ENCODE measurements at places on chromosomes 13 and 19. TPM values are rescaled to one million over a fixed set of nuclear protein-coding genes. Genes with fewer than 3 reads are reported as not detected.
A peak's percentile ranks its signal among the peaks of the same experiment; 100 is the strongest.

DNA sequence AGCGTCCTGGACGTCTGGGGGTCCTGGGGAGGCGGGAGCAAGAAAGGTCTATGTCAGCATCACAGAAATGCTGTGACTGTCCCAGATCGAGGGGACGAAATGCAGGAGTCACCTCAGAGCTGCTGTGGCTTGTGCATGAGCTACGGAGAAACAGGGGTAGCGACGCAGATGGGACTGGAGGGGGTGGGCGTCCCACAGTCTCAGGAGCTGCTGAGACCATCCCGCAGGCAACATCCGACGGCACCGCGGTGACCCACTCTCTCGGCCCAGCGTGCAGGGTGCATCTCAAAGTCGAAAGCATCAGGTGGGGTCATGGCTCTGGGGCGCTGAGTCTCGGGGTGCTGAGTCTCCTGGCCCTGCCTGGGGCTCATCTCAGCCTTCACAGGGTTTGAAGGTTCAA, 37.4 kb upstream of the C13orf46 start:
- no peak for DNase-seq

- peak; percentile 8 for DNase-seq
These were observed 550.1 kb downstream of the PCDH9 start for GRCh38 chr13:66680031-66680430.

GRCh38 chr19:282501-282900, 8.7 kb downstream of the PLPP2 start:
- no peak for DNase-seq

Gene NPAS1
- not detected for total RNA-seq

Gene C19orf38
- total RNA-seq, result 0.13 TPM

DNA sequence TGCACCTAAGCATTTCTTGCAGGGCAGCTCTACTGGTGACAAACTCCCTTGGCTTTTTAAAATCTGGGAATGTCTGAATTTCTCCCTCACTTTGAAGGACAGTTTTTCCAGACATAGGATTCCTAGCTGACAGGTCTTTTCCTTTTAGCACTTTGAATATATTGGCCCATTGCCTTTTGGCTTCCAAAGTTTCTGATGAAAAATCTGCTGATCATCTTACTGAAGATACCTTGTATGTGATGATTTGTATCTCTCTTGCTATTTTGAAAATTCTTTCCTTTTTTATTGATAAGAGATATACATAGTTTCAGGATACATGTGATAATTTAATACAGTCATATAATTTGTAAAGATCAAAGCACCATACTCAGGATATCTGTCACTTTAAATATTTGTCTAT, 211.1 kb downstream of the ZIC5 start:
- DNase-seq, result no peak

GRCh38 chr13:112675366-112675756, 14.5 kb upstream of the ATP11A start:
- DNase-seq, result no peak

DNA sequence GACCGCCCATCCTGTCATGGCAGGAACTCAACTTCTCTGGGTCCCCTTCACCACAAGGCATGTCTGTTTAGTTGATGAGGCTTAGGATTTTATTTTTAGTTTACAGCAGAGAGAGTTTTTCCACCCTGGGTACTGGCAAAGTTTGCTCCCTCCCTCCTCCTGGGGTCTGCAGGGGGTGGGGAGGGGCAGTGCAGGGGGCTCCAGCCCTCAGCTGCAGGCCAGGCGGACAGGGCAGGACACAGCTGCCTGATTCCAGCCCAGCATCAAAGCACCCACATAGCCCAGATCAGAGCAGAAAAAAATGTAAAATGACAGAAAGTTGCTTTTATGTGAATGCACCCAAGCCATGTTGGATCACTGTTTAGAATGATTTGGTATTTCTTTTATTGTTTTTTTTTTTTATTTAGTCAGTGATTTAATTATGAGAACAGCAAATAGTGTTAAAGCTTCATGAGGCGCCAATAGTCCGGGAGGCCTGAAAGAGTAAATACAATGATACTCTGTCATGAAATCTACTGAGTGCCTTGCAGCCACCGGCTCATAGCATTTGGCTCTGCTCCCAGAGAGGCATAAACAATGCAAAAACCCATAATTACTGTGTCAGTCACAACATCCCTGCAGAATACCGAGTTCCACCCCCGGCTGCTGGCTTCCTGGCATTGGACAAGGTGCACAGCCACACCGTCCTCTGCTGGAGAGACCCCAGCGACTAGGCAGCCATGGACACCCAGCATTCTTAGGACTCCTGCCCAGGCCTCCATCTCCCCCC, 923.5 kb downstream of the UQCRFS1 start:
- DNase-seq, result peak; percentile 38

Gene SPRYD7
- 3.2 TPM for total RNA-seq

Gene CGB1
- total RNA-seq, result not detected

GRCh38 chr13:45194081-45194939, 6.5 kb downstream of the KCTD4 start:
- peak; percentile 65 for DNase-seq

Gene PALM3
- not detected for total RNA-seq

DNA sequence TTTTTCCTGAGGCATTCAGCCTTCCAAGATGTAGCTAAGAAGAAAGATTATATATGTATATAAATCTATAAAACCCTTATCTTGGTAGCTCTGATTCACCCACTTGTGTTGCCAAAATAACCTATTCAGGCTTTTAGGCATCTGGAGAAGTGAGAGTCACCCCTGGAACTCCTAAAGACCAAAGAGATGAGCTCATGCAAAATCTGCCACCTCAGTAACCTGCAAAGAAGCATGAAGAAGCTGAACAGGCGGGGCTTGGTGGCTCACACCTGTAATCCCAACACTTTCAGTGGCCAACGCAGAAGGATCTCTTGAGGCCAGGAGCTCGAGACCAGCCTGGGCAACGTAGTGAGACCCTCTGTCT, 393.7 kb downstream of the FOXO1 start:
- no peak for DNase-seq

DNA sequence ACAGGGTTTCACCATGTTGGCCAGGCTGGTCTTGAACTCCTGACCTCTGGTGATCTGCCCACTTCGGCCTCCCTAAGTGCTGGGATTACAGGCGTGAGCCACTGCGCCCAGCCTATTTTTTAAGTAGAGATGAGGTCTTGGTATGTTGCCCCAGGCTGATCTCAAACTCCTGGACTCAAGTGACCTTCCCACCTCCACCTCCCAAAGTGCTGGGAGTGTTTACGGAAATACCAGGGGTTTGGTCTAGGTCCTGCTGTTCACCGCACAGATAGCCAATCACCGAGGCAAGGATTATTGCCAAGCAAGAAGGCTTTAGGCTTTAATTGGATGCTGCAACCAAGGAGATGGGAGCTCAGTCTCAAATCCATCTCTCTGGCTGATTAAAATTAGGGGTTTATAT, 11.6 kb downstream of the CLEC4G start:
- no peak for DNase-seq

Gene MBD3L2
- total RNA-seq, result not detected

DNA sequence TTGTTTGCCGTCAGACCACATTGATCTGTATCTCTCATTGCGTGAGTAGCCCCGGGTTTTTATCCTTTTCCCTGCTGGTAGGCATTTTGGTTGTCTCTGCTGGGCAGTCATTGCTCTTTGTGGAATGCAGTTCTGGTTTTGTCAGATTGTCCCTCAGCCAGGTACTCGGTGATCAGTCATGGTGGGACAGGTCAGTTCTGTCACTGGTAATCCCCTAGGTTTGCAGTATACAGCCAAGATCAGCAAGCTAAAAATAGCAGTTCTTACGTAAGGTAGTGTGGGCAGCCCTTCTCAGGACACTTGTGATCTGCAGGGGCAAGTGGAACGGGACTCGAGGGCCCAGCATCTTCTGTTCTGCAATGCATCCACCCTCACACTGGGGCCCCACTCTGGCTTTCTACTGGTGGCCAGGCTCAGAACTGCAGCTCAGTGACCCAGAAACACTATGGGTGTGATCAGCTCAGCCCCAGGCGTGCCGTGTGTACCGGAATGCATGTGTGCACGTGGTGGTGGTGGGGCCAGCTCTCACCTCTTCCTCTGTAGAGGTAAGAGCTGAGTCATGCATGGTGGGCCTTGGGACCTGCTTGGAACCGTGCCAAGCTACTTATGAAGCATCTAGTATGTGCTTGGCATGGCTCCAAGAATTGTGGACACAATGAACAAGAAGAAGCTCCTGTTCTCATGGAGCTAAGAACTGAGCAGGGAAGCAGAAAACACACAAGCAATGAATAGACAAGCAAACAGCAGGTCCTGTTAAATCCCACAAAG, 6.3 kb downstream of the PLEKHF1 start:
- DNase-seq, result no peak

GRCh38 chr13:44195245-44195644, 178.4 kb upstream of the SERP2 start:
- no peak for DNase-seq

- DNase-seq, result no peak
These were observed 634.5 kb downstream of the LIG4 start for GRCh38 chr13:107580741-107581412.

Gene CALM3
- 121 TPM for total RNA-seq

- DNase-seq, result peak; percentile 98
These were observed 17.6 kb downstream of the NOVA2 start for GRCh38 chr19:45955905-45956608.

Measured in dermis microvascular lymphatic vessel endothelial cell (primary cell).